ENCODE measurements at places on chromosomes 1 and 21.

GRCh38 chr1:22275626-22276395 lies 132.9 kb upstream of the WNT4 start:
- no peak for DNase-seq

GRCh38 chr1:66679140-66679539 lies 73.1 kb upstream of the DYNLT5 start:
- DNase-seq = no peak

GRCh38 chr1:88697503-88697902 lies 13.4 kb downstream of the PKN2 start:
- no peak for DNase-seq

- DNase-seq = no peak
These were observed 273.6 kb downstream of the RRAGC start for GRCh38 chr1:38585971-38586370.

GRCh38 chr1:41497461-41498030 lies 13.1 kb upstream of the EDN2 start:
- DNase-seq = no peak
